ENCODE measurements at places on chromosomes 4 and X.

GRCh38 chr4:1812720-1813119 is 19.6 kb downstream of the FGFR3 start:
- no peak for DNase-seq

- DNase-seq: no peak
These were observed 47.6 kb downstream of the RAB33B start for GRCh38 chr4:139501527-139501926.

DNA sequence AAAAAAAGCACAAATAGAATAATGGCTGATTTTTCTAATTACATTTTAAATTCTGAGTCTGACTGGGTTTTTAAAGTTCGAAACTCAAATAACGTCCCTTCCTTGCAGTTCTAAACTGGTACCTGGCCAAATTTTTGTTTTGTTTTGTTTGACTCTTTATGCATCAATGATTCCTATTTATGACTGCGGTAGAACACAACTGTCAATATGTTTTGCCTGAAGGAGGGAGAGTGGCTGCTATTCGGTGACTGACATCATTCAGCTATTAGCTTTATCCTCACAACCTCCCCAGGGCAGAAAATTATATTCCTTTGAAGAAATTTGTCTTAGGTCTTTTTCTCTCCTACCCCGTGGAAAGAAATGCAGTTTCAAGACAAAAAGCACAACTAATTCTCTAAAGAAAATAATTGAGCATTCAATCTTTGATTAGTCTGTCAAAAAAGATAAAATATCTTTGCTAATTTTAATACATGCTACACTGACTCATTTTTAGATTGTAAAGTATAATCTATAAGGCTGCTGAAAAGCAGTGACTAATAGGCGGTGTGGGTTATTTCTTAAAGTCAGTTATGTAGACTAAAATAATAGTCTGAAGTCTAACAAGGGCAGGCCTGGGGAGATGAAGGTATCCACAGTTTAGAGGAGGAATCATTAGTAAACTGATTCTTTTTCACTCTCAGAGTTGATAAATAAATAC is 61.9 kb downstream of the TMEM150C start:
- DNase-seq: no peak

DNA sequence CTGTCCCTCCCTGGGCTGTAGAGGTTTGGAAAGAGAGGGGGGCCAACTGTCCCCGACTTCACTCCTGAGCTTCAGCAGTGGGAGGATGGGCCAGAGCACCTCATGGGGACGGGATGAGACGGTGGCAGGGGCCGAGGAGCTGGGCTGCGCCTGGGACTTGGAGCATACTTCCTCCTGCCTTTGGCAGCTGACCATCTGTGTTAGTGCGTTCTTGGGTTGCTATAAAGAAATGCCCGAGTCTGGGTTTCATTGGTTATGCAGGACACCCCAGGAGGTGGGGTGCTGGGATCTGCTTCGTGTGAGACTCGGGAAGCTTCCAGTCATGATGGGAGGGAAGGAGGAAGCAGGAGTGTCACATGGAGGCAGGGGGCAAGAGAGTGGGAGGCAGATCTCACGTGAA is 7.4 kb downstream of the PSAPL1 start:
- no peak for DNase-seq

DNA sequence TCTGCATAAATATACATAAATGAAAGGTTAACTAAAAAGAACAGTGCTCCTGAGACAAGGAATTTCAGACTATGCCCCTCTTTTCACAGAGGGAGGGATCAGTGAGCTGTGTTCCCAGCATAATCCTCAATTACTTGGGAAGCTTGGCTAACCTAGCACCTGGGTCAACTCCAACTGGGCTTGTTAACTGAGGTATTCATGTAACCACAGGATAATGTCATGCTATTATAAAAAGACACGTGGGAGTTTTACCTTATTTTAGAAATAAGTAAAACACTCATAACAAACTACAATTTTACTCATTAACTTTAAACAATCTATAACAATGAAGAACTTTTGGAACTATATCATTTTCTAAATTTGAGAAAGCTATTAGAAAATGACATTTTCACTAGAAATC is 48.6 kb downstream of the RPGR start:
- DNase-seq: no peak

GRCh38 chr4:98113012-98113411 is 30.3 kb downstream of the STPG2 start:
- DNase-seq: no peak

DNA sequence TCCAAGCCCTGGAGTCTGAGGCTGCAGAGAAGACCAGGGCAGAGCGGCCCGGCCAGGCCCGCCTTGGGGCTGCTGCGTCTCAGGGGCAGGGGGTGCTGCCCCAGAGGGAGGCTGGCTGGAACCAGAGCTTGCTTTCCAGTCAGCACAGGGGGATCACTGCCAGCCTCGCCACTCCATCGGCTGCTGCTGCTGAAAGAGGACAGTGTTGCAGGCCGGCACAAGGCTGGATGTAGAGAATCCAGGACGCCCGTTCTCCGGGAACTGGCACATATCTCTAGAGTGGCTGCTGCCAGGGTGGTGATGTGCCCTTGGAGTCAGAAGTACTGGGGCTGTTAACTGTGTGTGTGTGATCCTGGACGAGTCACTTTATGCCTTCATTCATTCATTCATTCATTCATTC is 31.9 kb upstream of the SORCS2 start:
- no peak for DNase-seq

- DNase-seq: no peak
These were observed 56.6 kb downstream of the ANAPC10 start for GRCh38 chr4:145041378-145041777.

DNA sequence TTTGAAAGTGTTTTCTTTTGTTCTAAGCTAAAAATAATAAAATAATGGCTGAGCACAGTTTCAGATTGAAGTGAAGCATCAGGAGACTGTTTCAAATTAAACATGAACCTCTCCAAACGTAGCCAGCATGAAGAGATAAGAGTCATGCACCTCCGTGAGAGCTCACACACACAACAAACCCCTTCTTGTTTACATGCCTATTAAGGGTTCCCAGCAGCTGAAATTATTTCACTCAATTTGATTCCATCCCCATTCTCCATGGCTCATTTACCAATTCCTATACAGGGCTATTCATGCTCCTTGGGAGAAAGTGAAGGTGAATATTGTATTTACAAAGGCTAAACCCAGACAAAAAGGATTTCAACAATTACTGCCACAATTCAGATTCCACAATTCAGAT is 954.1 kb upstream of the INTU start:
- no peak for DNase-seq

DNA sequence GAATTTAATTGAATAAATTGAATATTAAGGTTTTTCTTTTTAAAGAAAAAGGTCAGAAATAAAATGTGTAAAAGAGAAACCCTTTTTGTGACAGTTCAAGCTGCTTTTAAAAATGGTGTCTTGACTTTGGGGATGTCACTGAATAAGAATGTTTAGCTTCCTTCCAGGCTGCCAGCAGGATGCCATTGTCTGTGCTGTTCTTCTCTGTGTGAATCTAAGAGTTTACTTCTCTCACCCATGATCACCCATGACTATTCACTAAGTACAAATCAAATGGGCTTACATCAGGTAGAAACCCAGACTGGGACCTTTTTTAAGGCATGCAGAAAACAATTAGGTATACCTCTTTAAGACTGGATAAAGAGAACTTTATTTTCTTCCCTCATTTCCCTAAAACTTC is 115.3 kb downstream of the DACH2 start:
- DNase-seq: no peak

GRCh38 chrX:9539605-9540387 is 74.9 kb downstream of the TBL1X start:
- DNase-seq: peak; percentile 14

DNA sequence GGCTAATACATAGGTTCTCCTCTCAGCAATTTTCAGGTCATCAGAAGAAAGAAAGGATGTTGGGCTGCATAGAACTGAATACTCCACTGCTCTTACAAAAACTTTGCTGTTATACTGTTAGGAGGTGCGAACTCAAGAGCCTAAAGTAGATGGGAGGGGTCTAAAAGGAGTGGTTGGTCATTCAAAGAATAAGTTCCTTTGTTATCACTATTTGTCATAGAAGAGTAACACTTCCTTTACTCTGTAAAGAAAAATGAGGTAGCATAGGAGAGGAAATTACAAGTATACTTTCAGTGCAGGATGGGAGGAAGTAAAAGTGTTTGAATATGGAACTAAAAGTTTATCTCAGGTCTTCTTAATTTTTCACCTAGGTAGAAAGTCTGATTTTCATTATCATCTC is 61.5 kb downstream of the CCNI start:
- no peak for DNase-seq

DNA sequence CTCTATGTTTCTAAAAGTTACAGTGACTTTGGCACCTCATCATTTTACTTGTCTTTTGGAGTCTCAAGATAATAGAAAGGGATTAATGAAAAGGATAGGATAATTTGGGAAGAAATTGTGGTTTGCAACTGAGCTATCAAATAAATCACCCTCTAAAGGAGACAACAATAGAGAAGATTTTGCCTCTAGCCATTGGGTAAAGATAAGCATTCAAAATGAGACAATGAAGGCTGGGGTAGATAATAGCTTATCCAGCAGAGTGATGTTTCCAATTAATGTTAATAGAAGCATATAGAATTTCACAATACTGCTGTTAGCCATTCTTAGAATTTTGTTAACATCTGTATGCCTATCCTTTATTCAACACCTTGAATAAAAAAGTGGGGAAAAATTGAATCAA is 1177.6 kb downstream of the ADGRL3 start:
- no peak for DNase-seq

- DNase-seq: no peak
These were observed 294.8 kb downstream of the TENM3 start for GRCh38 chr4:182538031-182538430.

GRCh38 chrX:13826770-13827169 is 9.9 kb upstream of the GPM6B start:
- no peak for DNase-seq

GRCh38 chr4:51835079-51835478 is 7.9 kb upstream of the DCUN1D4 start:
- DNase-seq: no peak

DNA sequence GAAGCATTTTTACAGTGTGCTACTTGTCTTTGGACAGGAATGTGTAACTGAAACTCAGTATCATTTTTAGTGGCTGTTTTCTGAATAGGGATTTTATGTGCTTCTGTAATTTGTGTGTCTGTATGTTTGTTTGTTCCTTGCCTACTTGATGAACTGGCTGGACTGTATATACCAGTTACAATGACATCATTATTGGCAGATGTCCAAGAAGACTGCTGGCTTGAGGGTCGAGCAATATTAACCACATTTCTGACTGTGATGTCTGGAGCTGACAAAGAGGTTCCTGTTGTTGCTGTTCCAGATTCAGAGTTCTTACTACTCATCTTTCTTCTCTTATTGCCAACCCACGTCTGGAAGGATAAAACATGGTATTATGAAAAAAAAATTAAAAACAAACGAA is 33.0 kb downstream of the HDX start:
- no peak for DNase-seq

Measured in foreskin keratinocyte (primary cell).